ENCODE measurements at places on chromosomes 1 and 21.

DNA sequence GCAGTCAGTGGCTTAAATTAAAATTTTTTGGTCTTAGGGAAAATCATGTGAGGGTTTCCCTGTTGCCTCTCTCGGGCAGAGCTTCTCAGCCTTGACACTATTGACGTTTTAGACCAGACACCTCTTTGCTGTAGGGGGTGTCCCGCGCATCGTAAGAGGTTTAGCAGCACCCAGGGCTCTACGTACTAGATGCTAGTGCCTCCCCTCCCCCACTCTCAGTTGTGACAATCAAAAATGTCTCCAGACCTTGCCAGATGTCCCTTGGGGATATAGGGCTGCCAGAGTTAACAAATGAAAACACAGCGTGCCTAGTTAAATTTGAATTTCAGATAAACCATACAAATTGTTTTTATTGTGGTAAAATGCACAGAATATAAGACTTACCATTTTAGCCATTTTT is 293.3 kb downstream of the DISC1 start:
- no peaks in the 10 kb centered on the region for H3K27me3 ChIP-seq
- no peak for DNase-seq
- no peaks in the 10 kb centered on the region for H3K4me1 ChIP-seq
- H3K4me3 ChIP-seq: no peak overlapping the region
- H3K27ac ChIP-seq: no peak overlapping the region
- H3K36me3 ChIP-seq: no peaks in the 10 kb centered on the region

- no peaks in the 10 kb centered on the region for H3K36me3 ChIP-seq
- no peak for DNase-seq
- H3K4me1 ChIP-seq: no peaks in the 10 kb centered on the region
- H3K27me3 ChIP-seq: no peaks in the 10 kb centered on the region
- H3K4me3 ChIP-seq: no peak overlapping the region
Observed at GRCh38 chr1:191371626-191372025, 786.6 kb upstream of the RGS18 start.

GRCh38 chr1:4681026-4681425 is 26.6 kb downstream of the AJAP1 start:
- no peak overlapping the region for H3K4me3 ChIP-seq
- no peaks in the 10 kb centered on the region for H3K36me3 ChIP-seq

DNA sequence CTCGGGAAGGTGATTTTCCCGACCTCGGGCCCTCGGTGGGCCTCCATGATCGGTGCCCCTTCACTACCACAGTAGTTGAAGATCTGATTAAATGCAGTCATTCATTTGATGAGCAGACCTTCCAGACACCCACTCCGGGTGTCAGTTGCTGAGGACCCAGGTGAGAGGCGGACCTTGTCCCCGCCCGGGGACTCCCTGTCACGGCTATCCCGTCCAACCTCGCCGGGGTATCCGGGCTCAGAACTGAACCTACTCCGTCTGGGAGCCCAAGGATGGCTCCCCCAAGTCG is 22.6 kb downstream of the RNU1-3 start:
- H3K4me1 ChIP-seq: no peaks in the 10 kb centered on the region
- H3K4me3 ChIP-seq: peak overlapping the region; percentile 96
- peak overlapping the region; percentile 18 for H3K27ac ChIP-seq

- no peak overlapping the region for H3K27ac ChIP-seq
- peaks cover 12% of the 10 kb centered on the region for H3K4me1 ChIP-seq
- no peaks in the 10 kb centered on the region for H3K36me3 ChIP-seq
- H3K27me3 ChIP-seq: no peaks in the 10 kb centered on the region
- no peak overlapping the region for H3K4me3 ChIP-seq
- DNase-seq: no peak
Observed at GRCh38 chr21:34707876-34708325, 39.1 kb downstream of the CLIC6 start.

GRCh38 chr1:21534674-21535378 is 25.6 kb downstream of the ALPL start:
- no peaks in the 10 kb centered on the region for H3K4me1 ChIP-seq
- H3K4me3 ChIP-seq: no peak overlapping the region
- no peaks in the 10 kb centered on the region for H3K36me3 ChIP-seq
- H3K27me3 ChIP-seq: no peaks in the 10 kb centered on the region
- DNase-seq: no peak

DNA sequence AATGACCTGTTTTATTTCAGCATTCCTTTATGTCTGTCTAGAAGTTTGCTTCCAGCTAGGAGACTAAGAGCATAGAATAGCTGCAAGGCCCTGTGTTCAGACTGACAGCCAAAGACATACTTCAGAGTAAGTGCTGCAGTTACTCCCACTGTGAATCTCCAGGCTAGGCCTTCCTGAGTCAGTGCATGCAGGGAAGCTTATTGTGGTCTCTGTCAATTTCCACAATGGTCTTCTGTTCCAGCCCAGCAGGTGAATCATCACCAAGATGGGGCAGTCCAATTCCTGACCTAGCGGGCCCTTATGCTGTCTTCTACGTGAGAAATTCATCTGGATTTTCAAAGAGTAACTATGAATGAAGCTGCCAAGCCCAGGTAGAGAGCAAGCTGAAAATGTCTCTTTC is 146.3 kb upstream of the C8B start:
- H3K27ac ChIP-seq: no peak overlapping the region
- H3K36me3 ChIP-seq: no peaks in the 10 kb centered on the region
- no peaks in the 10 kb centered on the region for H3K4me1 ChIP-seq
- no peaks in the 10 kb centered on the region for H3K27me3 ChIP-seq
- H3K4me3 ChIP-seq: no peak overlapping the region

DNA sequence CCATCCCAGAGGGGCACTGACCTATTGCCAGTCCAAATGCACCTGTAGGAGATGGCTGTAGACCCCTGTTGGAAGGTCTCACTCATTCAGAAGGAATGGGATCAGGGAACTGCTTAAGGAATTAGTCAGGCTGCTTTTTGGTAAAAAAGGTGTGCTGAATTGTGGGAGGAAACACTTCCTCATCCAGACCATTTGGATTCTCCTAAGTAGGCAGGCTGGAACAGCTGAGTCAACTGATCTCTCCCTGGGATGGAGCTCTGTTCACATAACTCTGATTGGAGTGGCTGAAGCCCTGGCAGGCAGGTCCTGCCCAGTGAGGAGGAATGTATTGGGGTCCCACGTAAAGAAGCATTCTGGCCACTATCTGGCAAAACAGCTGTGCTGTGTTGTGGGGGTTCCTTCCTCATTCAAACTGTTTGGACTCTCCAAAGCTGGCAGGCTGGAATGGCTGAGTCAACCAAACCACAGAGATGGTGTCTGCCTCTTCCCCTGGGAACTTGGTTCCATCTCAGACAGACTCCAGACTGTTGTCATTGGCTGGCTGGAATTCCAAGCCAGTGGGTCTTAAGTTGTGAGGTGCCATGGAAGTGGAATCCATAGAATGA is 70.7 kb upstream of the PDC start:
- no peak overlapping the region for H3K4me3 ChIP-seq
- H3K36me3 ChIP-seq: no peaks in the 10 kb centered on the region
- no peaks in the 10 kb centered on the region for H3K27me3 ChIP-seq
- peaks cover 17% of the 10 kb centered on the region for H3K4me1 ChIP-seq
- no peak overlapping the region for H3K27ac ChIP-seq

GRCh38 chr1:167627865-167628641 is 2.0 kb upstream of the RCSD1 start:
- no peak overlapping the region for H3K4me3 ChIP-seq
- DNase-seq: no peak
- no peaks in the 10 kb centered on the region for H3K27me3 ChIP-seq
- no peaks in the 10 kb centered on the region for H3K4me1 ChIP-seq
- no peaks in the 10 kb centered on the region for H3K36me3 ChIP-seq

- H3K4me1 ChIP-seq: peaks cover 15% of the 10 kb centered on the region
- H3K36me3 ChIP-seq: no peaks in the 10 kb centered on the region
- no peak overlapping the region for H3K4me3 ChIP-seq
- peak overlapping the region; percentile 59 for H3K27ac ChIP-seq
- DNase-seq: peak; percentile 95
Observed at GRCh38 chr1:41418857-41419583, 57.8 kb downstream of the FOXO6 start.

DNA sequence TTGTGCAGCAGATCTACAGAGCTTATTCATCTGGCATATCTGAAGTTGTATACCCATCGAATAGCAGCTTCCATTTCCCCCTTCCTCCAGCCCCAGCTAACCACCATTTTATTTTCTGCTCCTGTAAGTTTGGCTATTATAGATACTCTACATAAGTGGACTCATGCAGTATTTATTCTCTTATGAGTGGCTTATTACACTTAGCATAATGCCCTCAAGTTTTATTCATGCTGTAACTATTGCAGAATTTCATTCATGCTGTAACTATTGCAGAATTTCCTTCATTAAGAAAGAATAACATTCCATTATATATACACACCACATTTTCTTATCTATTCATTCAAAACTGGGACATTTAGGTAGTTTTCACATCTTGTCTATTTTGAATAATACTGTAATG is 30.5 kb upstream of the IFI16 start:
- H3K27ac ChIP-seq: no peak overlapping the region
- H3K4me3 ChIP-seq: no peak overlapping the region
- no peaks in the 10 kb centered on the region for H3K36me3 ChIP-seq
- DNase-seq: no peak
- H3K27me3 ChIP-seq: no peaks in the 10 kb centered on the region

DNA sequence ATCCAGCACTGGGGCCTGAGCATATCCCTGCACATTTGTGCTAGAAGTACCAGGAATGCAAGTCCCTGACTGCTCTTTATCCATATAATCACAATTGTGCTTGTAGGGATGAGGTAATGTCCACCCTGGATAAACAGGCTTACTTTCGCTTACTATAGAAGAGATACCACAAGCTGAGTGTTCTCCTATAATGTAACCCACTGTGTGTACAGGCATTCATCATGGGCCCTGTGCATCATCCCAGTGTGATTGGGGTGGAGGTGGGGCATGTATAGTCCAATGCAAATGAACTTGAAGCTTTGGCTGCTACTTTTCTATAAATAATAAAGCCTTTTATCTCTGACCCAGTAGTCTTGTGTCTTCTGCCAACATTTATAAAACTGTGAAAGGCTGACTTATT is 69.3 kb downstream of the MAN1A2 start:
- no peak overlapping the region for H3K27ac ChIP-seq
- no peak for DNase-seq
- no peaks in the 10 kb centered on the region for H3K27me3 ChIP-seq
- H3K4me3 ChIP-seq: no peak overlapping the region
- H3K36me3 ChIP-seq: no peaks in the 10 kb centered on the region
- H3K4me1 ChIP-seq: no peaks in the 10 kb centered on the region

- no peak overlapping the region for H3K4me3 ChIP-seq
- peaks cover 2% of the 10 kb centered on the region for H3K27me3 ChIP-seq
- DNase-seq: no peak
Observed at GRCh38 chr1:30322859-30323257, 400.5 kb downstream of the MATN1 start.

GRCh38 chr1:23980728-23981070 is 572 bp upstream of the SRSF10 start:
- H3K27ac ChIP-seq: peak overlapping the region; percentile 96
- H3K36me3 ChIP-seq: peaks cover 39% of the 10 kb centered on the region
- peak overlapping the region; percentile 85 for H3K4me3 ChIP-seq
- DNase-seq: peak; percentile 89
- peaks cover 60% of the 10 kb centered on the region for H3K4me1 ChIP-seq
- no peaks in the 10 kb centered on the region for H3K27me3 ChIP-seq

DNA sequence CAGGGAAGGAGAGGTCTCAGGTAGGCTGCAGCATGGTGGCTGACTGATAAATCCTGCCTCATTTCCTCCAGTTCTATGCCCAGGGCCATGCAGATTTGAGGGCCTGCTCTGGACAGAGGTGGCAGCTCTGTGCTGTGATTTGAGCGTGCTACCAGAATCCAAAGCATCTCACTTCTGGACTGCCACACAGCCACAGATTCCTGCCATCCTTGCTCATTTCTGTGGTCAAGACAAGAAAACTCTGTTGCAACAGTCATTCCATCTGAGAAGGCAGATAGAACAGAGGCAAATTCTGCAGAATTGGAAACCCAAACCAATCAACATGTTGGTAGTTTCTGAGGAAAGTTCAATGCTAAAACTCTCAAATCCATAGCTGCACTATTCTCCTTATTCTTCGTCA is 102.8 kb upstream of the GALNT2 start:
- no peak overlapping the region for H3K27ac ChIP-seq
- DNase-seq: no peak
- no peaks in the 10 kb centered on the region for H3K36me3 ChIP-seq
- no peaks in the 10 kb centered on the region for H3K27me3 ChIP-seq

DNA sequence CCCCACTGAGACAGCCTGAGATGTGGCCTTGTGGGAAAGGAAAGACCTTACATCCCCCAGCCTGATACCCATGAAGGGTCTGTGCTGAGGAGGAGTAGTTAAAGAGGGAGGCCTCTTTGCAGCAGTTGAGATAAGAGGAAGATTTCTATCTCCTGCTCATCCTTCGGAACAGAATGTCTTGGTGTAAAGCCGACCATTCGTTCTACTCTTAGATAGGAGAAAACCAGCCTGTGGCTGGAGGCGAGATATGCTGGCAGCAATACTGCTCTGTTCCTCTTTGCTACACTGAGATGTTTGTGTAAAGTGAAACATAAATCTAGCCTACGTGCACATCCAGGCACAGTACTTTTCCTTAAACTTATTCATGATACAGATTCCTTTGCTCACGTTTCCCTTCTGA is 1.5 kb upstream of the CCDC27 start:
- H3K36me3 ChIP-seq: no peaks in the 10 kb centered on the region
- H3K27ac ChIP-seq: no peak overlapping the region
- no peak for DNase-seq
- no peaks in the 10 kb centered on the region for H3K4me1 ChIP-seq
- H3K4me3 ChIP-seq: no peak overlapping the region

DNA sequence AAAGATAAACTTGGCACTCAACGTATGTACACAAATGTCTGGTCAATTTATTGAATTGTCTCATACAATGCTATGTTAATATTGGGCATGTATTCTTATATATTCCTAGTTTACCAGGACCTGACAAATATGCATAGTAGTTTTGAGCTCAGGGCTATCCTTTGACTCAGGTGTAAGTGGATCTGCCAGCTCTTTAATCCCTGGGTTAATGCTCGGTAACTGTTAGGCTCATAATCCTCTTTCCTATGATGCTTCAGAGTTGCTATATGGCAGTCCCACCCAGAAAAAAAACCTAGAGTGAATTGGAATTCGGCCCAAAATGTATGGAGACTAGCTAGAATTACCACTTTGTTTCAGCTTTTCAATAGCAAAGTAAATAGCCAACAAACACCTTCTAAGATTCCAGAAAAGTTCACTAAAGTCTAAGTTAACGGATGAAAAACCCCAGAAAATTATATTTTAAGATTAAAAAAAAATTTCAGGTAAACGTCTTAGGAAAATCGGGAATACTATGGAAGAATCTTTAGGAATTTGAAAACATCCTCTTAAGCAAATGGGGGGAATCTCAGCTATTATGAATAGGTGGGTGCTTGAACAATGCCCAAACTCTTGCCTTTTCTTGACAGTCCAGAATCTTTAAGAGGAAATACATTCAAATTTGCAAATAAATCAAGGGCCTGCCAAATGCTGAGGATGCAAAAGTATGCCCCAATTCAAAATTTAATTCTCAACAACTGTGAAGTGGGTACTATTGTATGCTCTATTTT is 10.9 kb downstream of the H3-3A start:
- H3K4me1 ChIP-seq: no peaks in the 10 kb centered on the region
- H3K4me3 ChIP-seq: no peak overlapping the region
- DNase-seq: no peak
- H3K27ac ChIP-seq: no peak overlapping the region
- peaks cover 37% of the 10 kb centered on the region for H3K36me3 ChIP-seq

DNA sequence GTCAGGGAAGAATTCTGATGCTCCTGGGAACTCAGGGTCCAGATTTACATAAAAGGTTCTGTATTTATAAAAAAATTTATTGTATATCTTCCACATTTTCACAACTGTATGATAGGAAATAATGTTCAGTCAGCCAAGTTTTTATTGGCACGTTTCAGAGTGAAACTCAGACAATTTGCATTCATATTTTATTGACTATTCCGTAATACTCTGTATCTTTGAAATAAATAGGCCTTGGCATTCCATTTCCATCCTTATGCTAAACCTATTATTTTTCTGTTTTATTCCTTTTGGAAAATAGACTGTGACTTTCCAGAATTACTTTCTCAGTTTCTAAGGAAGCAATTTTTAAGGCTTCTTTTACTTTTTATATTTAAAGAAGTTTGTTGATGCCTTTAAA is 329.0 kb downstream of the OLFM3 start:
- no peak for DNase-seq
- no peaks in the 10 kb centered on the region for H3K36me3 ChIP-seq
